Kidney tubule cell (primary cell): ENCODE measurements at places on chromosomes 2 and 18.

DNA sequence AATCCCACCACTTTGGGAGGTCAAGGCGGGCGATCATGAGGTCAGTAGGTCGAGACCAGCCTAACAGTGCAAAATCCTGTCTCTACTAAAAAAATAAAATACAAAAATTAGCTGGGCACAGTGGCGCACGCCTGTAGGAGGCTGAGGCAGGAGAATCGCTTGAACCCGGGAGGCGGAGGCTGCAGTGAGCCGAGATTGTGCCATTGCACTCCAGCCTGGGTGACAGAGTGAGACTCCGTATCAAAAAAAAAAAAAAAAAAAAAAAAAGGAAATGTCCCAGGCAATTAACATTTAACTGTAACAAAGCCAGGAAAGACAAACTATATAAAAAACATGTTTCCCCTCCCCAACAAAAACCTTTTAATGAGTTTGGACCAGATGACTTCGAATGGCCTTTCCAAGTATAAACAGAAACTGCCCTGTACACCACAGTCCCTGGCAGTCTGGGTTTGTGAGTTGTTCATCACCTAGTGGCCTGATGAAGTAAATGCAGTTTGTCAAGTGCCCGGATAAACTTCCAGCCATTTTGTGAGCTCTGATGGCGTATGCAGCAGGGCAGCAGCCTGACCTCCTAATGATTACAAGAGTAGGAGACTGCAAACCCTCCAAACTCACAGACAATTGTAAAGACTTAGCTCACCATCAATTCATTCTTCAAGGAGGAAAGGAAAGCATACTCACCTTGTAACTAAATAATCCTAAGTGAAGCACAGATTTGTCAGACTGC lies 16.6 kb upstream of the PCBP1 start:
- DNase-seq: peak; percentile 85

GRCh38 chr2:200258881-200259576 lies 47.5 kb upstream of the SPATS2L start:
- DNase-seq: peak; percentile 32

DNA sequence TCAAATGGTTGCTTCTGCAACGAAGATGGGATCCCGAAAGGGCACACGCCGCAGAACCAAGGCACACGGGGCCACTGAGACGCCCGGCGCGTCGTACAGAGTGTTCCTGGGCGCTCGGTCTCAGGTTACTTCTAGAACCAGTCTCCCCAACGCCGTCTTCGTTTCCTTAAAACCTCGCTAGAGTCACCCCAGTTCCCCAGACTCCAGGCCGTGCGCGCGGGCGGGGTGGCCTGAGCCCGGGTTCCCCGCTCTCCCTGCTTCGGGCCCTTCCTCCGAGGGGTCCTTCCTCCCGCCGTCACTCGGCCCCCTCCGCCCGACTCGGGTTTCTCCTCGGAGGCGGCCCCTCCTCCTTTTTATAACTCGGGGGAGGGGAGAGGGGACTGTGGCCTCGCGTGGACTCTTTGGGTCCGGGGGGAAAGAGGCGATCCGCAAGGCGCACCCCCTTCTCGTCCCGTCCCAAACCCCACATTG lies 774 bp upstream of the FZD7 start:
- DNase-seq: peak; percentile 24

DNA sequence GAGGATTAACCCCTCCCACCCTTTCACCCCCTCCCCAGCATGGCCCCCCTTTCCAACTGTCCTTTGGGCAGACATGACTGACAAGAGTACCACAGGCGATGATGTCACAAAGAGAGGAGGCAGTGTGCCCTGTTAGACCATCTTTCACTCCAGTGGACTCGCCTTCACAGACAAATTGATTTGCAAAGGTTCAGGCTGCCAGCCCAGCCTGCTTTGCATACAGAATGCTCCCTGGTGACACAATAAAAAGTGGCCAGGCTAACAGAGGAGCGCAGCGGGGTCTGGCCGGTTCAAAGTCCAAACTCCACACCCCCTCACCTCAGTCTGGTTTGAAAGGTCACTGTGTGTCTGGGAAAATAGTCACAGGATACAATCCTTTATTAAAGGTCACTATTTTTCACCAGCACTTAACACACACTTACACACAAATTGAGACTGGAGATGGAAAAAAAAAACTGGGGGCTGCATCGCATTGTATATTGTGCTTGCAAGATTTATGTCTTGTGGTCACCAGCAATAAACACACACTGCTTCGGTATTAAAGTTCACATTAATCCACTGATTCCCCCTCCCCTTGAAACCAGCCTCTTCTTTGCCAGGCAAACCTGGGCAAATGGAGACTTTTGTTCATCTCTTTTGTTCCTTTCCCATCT lies 236.9 kb downstream of the BCL11A start:
- no peak for DNase-seq

GRCh38 chr2:233603520-233603919 lies 13.9 kb upstream of the UGT1A8 start:
- peak; percentile 27 for DNase-seq
